ENCODE measurements at places on chromosomes 7 and 10. TPM values are rescaled to one million over a fixed set of nuclear protein-coding genes. Genes with fewer than 3 reads are reported as not detected.

- no peak for DNase-seq
Observed at GRCh38 chr10:60323162-60323561, 66.5 kb downstream of the ANK3 start.

GRCh38 chr7:16791071-16791470 is 13.7 kb downstream of the AGR2 start:
- DNase-seq = no peak

- peak; percentile 38 for DNase-seq
Observed at GRCh38 chr7:129401228-129401966, 32.8 kb upstream of the STRIP2 start.

GRCh38 chr10:26367771-26368170 is 70.4 kb upstream of the APBB1IP start:
- no peak for DNase-seq

- DNase-seq = peak; percentile 26
Observed at GRCh38 chr10:127997937-127998336, 91.0 kb downstream of the PTPRE start.

DNA sequence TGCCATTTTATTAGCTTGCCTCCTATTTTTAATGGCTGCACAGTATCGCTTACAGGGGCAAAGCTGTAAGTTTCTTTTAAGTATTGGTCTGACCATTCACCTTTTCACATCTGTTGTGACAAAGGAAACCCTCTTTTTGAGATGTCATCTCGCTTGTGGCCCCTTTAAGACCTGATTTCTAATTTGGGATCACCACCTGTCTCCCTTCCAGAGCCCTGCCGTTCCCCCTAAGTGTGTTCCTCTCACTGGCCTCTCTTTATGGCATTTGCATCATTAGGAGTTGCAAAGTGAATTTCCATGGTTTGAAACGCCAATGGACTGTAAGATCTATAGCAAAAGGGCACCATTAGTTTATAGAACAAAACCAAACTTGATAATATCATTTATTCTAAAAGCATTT is 1.4 kb downstream of the EPDR1 start:
- DNase-seq = no peak

- peak; percentile 57 for DNase-seq
Observed at GRCh38 chr10:30062090-30062489, 2.7 kb upstream of the JCAD start.

DNA sequence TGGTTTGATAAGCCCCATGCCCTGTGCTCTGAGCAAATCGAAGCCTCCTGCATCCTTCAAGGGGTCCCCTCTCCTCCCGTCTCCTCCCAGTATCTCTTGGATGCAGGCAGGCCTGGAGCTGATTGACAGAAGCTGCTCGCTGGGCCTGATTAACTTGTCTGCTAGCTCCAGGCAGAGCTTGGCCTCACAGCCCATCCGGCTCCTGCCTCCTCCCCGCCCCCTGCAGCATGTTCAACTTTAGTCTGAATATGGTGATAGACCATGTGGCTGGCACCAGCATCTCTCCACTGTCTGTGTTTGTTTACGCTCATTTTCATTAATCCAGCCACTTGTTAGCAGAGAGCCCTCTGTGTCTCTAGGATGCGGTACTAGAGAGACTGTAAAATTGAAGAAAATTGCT is 432.2 kb downstream of the DPP6 start:
- DNase-seq = no peak

DNA sequence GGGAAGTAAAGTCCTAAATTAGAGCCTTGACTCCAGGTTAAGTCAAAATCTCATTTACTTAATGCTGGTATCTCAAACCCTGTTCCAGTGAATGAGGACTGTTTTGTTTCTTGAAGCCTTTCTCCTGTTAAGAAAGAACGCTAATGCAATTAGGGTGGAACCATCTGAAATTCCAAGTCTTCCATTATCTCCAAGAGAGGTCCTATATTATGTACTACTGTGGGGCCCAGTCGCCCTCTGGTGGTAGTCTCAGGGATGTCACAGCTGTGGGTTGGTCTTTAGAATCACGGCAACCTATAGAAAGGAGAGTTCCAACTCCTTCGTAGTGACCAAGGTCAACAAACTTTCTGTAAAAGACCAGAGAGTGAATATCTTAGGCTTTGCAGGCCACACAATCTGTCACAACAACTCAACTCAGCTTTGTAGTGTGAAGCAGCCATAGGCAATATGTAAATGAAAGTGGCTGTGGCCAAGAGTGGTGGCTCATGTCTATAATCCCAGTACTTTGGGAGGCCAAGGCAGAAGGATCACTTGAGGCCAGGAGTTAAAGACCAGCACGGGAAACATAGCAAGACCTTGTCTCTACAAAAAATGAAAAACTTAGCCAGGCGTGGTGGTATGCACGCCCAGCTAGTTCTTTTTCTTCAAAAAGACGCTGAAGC is 9.3 kb downstream of the RPP38 start:
- peak; percentile 66 for DNase-seq

DNA sequence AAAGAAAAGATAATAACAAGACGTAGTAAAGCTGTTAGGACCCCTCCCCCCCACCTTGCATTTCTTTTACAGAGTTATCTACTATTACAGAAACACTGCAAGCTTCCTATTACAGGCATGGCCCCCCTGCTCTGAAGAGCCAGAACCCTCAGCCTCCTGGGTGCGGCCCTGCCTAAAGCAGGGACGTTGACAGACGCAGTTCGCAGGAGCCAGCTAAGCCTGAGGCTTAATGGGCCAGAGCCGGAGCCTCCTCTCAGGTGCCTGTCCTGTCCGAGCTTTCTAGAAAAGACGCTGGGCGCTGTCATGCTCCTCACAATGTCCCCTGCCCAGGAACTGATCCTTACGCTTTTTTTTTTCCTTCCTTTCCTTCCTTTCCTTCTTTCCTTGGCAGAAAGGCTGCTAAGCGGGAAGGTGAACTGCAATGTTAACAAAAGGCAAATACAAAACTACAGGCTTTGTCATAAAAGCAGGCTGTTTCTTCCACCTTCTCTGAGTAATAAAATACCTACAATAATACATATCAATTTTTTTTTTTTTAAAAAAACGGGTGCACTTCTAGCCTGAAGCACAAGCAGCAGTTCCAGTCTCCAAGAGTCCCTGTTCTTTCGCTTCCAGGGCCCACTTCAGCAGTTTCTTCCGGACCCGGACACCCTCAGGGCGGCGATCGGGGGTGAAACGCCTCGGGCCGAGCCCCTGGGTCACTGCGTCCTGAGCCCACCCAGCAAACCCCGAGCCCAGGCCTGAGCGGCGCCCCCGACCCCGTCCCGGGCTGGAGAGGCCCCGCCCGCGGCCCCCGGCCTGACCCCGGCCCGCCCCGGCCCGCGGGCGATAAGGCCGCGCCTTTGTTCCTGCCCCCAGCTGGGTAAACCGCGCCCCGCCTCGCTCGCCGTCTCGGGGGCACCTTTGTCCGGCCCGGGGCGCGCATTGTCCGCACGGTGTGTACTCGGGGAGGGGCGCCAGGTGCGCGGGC is 11.2 kb downstream of the MNX1 start:
- no peak for DNase-seq

DNA sequence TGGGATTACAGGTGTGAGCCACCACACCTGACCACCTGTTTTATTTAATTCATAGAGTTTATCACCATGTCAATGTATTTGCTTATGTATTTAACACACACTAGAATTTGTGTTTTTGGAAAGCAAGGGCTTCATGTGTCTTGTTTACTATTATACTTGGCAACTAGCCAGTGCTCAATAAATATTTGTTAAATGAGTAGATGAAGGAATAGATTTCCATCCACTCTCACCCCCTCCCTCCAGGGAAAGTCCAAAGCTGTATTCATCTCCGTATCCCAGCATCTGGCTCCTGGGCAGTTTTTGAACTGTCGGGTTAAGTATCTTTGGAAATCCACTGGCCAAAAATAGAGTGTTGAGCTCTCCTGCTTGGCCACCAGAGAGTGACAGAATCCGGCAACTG is 4.6 kb upstream of the RADIL start:
- no peak for DNase-seq

DNA sequence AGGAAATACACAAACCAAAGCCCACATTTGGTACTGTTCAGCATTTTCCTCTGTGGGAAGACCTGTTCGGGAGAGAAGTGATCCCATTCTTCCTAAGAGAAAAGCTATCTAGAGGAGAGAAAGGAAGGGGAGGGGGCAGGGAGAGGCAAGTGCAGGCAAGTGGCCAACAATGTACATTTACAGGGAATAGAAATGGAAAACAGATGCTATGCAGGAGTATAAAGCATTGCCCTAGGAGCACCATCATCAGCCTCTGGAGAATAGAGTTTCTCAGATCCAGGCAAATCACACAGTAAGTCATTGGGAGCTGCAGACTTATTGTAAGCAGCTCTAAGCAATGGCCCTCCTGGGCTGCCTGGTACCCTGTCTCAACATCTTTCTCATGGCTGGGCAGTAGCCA is 424.4 kb upstream of the AUTS2 start:
- no peak for DNase-seq

- DNase-seq = no peak
Observed at GRCh38 chr10:51241461-51241860, 167.2 kb downstream of the PRKG1 start.

DNA sequence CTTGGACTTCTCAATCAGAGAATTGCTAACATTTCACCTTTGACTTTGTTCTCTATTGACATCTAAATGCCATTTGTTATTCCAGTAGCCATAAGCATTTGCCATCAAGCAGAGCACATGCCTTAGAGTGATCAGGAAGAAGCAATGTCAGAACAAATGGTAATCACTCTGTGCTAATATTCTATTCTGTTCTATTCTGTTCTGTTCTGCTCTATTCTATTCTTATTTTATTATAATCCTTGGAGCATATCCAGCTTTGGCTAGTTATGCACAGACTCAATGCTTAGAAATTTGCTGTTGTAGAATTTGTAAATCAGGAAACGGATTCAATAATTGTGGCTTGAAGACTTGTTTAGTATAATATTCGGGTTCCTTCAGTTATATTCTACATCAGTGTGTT is 175.4 kb downstream of the EXOC4 start:
- DNase-seq = peak; percentile 3

GRCh38 chr10:3037182-3037581 is 30.2 kb upstream of the PFKP start:
- DNase-seq = no peak

DNA sequence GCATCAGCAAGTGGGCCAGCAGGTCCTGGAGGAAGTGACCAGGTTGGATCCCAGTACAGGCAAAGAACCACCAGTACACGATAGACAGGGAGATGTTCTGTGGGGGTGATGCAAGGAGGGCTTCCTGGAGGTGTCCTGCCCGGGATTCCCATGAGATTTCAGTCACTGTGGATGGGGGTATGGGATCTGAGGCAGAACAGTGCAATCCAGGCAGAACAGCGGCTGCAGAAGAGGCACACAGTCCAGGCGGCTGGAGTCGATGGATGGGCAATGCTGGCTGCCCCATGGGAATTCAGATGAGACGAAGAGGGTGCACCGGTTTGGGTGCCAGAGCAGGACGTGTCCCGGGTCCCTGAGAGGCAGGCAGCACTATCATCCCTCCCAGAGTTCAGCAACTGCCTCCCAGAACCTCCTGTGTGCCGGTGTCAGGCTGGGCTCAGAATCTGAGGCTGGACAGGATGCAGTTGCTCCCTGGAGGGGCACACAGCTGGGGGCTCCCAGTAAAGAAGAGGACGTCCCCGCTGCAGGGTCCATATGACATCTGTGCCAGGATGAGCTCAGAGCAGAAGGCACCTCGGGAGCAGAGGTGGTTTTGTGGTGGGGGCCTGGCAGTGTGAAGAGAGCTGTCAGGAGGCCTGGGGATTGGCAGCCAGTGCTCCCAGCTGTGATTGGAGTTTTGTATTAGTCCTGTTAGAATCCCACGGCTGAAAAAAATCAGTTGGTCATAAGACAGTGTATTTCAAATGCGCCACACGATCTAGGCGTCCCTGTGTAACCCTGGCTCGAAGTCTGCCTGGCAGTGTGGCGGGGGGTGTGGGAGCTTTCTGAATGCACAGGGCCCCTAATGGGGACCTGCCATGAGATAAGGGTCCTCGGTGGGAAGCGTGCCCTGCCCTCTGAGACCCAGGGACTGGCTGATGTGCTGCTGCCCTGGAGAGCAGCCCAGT is 3.2 kb downstream of the KNDC1 start:
- no peak for DNase-seq

The PRSS2 gene
- total RNA-seq = not detected

The SLC18A3 gene
- total RNA-seq = not detected

The CWF19L1 gene
- total RNA-seq = 33.5 TPM

The MBLAC1 gene
- 1.9 TPM for total RNA-seq

The C10orf71 gene
- total RNA-seq = not detected

Data from LHCN-M2 (cell line).